ENCODE measurements at places on chromosomes 1 and 21.

GRCh38 chr1:202274611-202275010 is 67.1 kb downstream of the UBE2T start:
- DNase-seq, result no peak

- DNase-seq, result no peak
Measured at GRCh38 chr1:194950584-194950983, 1657.7 kb downstream of the KCNT2 start.

- no peak for DNase-seq
Measured at GRCh38 chr1:204357551-204358490, 1.9 kb downstream of the PLEKHA6 start.

- DNase-seq, result no peak
Measured at GRCh38 chr1:180837020-180837419, 75.7 kb upstream of the KIAA1614 start.

DNA sequence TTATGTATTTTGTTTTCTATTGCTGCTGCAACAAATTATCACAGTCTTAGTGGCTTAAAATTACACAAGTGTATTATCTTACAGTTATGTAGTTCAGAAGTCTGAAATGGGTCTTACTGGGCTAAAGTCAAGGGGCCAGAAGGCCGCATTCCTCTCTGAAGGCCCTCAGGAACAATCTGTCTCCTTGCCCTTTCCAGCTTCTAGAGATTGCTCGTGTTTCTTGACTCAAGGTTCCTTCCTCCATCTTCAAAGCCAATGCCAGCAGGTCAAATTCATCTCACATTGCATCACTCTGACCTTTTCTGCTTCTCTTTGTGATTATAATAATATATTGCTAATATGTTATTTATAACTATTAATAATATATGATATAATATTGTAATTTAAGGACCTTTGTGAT is 97.1 kb downstream of the DIRAS3 start:
- DNase-seq, result no peak

GRCh38 chr1:42831273-42831672 is 14.1 kb upstream of the SVBP start:
- no peak for DNase-seq

DNA sequence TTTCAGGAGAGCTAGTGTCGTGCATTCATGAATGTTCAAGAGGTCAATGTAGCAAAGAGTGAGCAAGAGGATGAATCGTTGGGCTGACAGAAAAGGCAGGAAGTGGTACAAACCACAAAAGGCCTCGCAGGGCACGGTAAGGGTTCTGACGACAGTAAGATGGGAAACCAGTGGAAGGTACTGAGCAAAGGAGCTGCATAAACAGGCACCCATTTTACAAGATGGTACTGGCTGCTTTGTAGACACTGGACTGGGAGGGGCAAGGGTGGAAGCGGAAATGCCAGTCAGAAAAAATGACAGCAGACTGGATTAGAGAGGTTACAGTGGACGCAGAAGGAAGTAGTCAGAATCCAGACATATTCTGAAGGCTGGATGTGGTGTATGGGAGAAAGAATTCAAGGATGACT is 123.5 kb downstream of the PTPN14 start:
- DNase-seq, result no peak

DNA sequence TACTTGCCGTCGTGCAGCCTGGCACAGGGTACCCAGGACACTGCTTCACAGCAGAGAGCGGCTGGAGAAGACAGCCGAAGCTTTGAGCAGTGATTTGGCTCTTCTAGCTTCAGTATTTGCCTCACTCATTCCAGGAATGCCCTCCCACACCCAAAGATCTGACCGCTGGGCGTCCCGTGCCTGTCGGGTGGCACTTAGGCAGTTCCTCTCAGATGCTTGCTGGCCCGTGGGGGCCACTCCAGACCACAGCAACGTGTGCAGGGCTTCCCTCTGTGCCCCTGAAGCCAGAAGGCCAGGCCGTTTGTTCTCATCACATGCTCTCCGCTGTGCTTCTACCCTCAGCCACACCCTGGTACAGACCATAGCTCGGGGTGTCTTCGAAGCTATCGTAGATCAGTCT is 17.0 kb downstream of the RRP1B start:
- DNase-seq, result no peak

GRCh38 chr1:34899906-34900305 is 29.5 kb downstream of the DLGAP3 start:
- no peak for DNase-seq

DNA sequence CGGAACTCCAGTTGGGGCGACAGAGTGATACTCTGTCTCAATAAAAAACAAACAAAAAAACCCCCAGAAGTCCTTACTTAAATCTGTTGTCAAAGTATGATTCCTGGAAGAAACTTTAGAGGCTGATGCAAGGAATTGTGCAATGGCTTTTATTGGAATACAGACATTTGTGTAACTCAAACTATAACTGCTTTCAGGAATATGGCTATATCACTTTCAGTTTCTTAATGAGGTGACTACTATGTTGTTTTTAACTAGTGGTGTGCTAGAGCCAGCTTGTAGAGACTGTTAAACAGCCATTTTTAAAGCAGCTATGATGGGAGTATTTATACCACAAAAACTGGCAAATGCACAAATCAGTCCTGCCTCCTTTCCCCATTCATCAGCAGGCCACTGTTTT is 22.7 kb upstream of the DNAJC28 start:
- no peak for DNase-seq

GRCh38 chr1:50829014-50829958 is 130.8 kb downstream of the FAF1 start:
- no peak for DNase-seq
